ENCODE measurements at places on chromosomes 3 and 15. TPM values are rescaled to one million over a fixed set of nuclear protein-coding genes. Genes with fewer than 3 reads are reported as not detected.

The LRIG1 gene
- total RNA-seq: 17.1 TPM

The GNAT1 gene
- not detected for total RNA-seq

The CISH gene
- total RNA-seq: 394 TPM

The CCDC54 gene
- not detected for total RNA-seq

The ATP2C1 gene
- total RNA-seq: 45.5 TPM

The SCN5A gene
- total RNA-seq: 0.37 TPM

The RLBP1 gene
- not detected for total RNA-seq

The MEX3B gene
- total RNA-seq: 0.63 TPM

The RTP1 gene
- not detected for total RNA-seq

The ADGRG7 gene
- 26.5 TPM for total RNA-seq

The ZNF80 gene
- 0.71 TPM for total RNA-seq

The SUSD5 gene
- not detected for total RNA-seq

The CAPN7 gene
- total RNA-seq: 29.5 TPM

The C3orf22 gene
- total RNA-seq: not detected

The ELL3 gene
- 4.4 TPM for total RNA-seq

The OR5H1 gene
- not detected for total RNA-seq

The ZNF106 gene
- total RNA-seq: 42.2 TPM

The CCDC33 gene
- total RNA-seq: not detected

The GOLIM4 gene
- total RNA-seq: 6.0 TPM

The ROBO1 gene
- 3.0 TPM for total RNA-seq

The ADAMTSL3 gene
- not detected for total RNA-seq

The VGLL4 gene
- total RNA-seq: 37.1 TPM

The TXNRD3 gene
- total RNA-seq: 1.0 TPM

The DYNLT2B gene
- total RNA-seq: 21.1 TPM

The SGO1 gene
- 43.7 TPM for total RNA-seq

The CPN2 gene
- total RNA-seq: not detected

The PRR20G gene
- not detected for total RNA-seq

The TMEM212 gene
- not detected for total RNA-seq

The RTP3 gene
- not detected for total RNA-seq

The CD80 gene
- 19.1 TPM for total RNA-seq

The UPK1B gene
- not detected for total RNA-seq

The C3orf52 gene
- total RNA-seq: 2.5 TPM

The NTRK3 gene
- not detected for total RNA-seq

The ZNF860 gene
- not detected for total RNA-seq
